ENCODE measurements at places on chromosomes 2 and 18.

DNA sequence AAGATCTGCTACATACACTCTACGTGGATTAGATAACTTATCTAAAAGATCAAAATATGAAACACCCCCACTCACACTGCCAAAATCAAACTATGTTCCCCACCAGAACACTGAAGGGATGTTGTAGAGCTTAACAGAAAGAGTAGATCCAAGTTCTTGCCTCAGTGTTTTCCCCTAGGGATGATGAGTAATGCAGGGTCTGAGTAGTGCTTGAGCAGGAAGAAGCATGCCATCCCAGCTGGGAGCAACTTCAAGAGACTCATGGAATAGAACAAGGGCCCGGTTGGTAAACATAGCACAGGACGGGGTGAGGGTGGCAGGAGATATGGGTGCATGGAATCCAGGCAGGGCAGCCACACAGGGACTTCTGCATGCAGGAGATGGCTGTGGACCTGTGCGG is 74.3 kb downstream of the SNTG2 start:
- no peak for DNase-seq

- no peak for DNase-seq
These were observed 50.6 kb downstream of the MYT1L start for GRCh38 chr2:2280483-2280882.

DNA sequence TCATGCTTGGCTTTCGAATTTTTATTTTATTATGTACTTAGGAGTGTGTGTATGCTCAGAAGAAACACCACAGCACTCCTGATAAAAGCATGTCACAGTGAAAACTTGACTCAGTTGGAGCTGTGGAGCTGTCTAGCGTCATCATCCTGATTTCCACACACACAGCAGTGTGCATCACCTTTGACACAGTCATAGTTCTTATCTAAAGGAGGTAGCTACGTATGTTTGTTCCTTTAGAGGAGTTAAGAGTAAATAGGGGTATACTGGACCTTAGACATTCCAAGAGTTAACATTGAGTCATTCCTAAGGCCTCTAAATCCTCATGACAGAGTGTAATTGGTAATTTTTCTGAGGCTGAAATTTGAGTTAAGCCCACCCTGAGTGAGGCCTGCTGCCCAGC is 96.9 kb downstream of the PHLPP1 start:
- no peak for DNase-seq

DNA sequence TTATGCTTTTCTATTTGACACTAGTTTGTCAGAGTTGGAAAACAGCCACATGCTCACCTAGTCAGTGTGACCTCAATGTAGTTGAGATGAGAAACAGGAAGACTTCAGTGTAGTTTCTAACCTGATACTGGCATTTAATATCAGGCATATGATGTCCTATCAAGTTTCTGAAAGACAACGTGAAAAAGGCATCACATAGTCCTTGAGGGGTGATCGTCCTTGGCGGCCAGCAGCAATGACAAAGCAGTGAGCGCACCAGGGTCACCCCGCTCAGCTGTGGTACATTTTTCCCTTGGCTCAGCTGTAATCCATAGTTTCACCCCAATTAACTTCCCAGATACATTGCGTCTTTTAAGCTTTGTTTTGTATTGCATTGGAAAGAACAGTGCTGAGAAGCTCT is 4.3 kb downstream of the HSPE1 start:
- DNase-seq, result no peak

DNA sequence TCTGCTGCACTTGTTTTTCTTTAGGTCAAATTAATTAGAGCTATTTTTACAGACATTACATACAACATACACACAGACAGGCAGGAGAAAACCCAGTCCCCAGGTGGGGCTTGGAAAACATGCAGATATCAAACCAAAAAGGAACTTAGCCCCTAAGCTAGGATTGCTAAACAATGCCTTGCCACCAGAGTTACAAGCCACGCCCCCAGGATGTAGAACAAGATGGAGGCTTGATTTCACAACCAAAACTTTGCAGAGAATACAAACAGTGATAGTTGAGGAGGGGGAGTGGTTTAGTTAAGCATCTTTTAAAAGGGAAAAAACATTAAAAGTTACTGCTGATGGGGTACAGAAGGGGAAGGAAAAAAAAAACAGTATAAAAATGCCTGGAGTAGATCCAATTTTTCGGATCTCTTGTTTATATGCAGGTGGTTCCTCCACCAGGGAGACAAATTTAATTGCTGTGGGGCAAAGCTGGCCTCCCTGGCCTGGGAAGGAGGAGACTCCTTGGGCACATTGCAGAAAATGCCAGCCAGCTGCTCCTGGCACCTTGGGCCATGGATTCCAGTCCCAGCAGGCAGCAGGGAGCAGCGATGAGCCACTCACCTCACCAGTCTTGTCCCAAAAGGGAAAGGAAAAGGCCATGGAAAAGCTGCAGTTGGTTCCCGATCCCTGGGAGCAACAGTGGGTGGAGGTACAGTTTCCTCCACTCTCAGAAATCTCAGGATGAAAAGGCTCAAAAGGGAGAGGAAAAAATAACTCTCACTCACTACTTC is 348.4 kb upstream of the REG3G start:
- DNase-seq, result no peak

DNA sequence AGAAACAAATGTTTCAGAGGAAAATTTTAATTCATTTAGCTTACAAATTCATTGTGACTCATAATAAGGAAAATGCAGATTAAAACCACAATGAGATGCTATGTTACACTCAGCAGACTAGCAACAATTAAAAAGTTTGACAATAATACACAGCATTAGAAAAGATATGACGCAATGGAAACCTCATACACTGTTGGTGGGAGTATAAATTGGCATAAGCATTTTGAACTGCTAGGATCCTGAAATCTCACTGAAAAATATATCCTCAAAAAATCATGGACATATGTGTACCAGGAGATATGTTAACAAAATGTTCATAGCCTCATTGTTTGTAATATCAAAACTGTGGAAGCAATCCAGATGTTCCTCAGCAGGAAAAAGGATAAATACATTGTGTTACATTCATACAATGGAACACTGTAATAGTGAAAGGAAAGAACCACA is 13.7 kb downstream of the CALCRL start:
- DNase-seq, result no peak

DNA sequence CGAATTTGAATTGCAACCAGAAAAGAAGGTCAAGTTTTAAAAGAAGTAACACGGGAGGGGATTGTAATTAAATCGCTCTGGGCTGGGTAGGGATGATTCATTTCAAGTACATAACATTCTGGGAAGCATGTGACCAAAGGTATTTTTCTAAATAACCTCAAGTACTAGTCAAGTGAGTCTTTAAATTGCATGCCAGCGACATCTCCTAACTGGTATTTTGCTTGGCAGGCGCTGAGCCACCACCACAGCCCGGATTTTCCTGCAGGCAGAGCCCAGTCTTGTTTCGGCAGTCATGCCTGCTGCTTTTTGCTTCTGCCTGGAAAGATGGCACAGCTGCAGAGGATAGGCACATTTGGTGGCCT is 33.7 kb upstream of the NPAS2 start:
- DNase-seq, result no peak

GRCh38 chr2:117603567-117603966 is 210.9 kb upstream of the DDX18 start:
- DNase-seq, result no peak

DNA sequence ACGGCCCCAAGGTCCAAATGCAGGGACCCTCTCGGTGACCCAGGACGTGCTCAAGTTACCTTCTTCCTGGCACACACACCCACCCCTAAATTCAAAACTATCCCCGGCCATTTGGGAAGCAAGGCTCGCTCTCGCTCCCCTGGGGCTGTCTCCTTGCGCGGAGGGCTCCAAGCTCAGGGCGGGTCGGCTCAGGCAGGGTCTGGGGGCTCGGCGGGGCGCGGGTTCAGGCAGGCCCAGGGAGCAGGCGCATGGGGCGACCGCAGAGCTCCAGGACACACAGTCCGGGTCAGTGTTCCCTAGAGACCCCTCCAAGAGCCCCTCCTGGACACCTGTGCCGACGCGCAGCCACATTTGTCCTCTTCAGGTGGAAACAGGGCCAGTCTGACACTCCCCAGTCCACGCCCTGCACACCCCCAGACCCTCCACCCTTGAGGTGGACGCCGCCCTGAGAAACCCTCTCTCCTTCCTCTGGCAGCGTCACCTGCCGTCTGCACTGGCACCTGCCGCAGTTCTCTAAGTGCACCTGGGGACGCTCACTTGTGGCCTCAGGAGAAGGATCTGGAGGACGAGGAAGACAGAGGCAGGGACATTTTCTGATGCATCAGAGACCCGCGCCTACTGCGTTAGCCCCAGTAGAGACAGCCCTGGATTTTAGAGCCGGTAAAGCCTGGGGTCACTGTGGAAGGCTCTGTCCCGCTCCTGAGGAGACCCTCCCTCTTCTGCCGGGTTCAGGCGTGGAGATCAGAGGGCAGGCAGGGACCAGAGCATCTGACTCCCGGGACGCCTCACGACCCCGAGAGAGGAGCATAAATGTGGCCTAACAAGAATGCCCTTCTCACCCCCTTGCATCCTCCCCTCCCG is 138.8 kb downstream of the TWIST2 start:
- DNase-seq, result no peak

GRCh38 chr2:65660340-65660739 is 227.9 kb upstream of the SPRED2 start:
- no peak for DNase-seq

GRCh38 chr2:11629215-11629614 is 40.8 kb downstream of the NTSR2 start:
- DNase-seq, result no peak

- DNase-seq, result no peak
These were observed 150.6 kb downstream of the MYCN start for GRCh38 chr2:16090650-16091575.

DNA sequence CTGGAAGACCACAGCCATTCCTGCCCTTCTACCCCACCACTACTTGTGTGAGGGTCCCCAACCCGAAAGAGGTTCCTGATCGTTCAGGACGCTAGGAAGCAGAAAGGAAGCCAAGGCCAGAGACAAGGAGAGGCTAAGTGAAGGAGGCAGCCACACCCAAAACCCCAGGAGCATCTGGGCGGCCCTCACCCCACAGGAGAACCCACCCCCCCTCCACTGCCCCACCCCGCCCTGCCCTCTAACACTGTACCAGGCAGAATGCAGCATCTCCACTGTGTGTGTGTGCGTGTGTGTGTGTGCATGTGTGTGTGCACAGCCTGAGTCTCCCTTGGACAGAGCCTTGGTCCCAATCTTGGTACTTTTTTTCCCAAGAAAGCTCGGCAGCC is 207.5 kb upstream of the HAAO start:
- no peak for DNase-seq
